ENCODE measurements at places on chromosomes 16 and 17. TPM values are rescaled to one million over a fixed set of nuclear protein-coding genes. Genes with fewer than 3 reads are reported as not detected.

SDR42E2 gene
- polyA plus RNA-seq, result 0.06 TPM

ARL5C gene
- polyA plus RNA-seq, result not detected

CEP112 gene
- polyA plus RNA-seq, result 4.4 TPM

SEPTIN12 gene
- not detected for polyA plus RNA-seq

SOX9 gene
- polyA plus RNA-seq, result 48.0 TPM

TIMP2 gene
- 89.2 TPM for polyA plus RNA-seq

DNA sequence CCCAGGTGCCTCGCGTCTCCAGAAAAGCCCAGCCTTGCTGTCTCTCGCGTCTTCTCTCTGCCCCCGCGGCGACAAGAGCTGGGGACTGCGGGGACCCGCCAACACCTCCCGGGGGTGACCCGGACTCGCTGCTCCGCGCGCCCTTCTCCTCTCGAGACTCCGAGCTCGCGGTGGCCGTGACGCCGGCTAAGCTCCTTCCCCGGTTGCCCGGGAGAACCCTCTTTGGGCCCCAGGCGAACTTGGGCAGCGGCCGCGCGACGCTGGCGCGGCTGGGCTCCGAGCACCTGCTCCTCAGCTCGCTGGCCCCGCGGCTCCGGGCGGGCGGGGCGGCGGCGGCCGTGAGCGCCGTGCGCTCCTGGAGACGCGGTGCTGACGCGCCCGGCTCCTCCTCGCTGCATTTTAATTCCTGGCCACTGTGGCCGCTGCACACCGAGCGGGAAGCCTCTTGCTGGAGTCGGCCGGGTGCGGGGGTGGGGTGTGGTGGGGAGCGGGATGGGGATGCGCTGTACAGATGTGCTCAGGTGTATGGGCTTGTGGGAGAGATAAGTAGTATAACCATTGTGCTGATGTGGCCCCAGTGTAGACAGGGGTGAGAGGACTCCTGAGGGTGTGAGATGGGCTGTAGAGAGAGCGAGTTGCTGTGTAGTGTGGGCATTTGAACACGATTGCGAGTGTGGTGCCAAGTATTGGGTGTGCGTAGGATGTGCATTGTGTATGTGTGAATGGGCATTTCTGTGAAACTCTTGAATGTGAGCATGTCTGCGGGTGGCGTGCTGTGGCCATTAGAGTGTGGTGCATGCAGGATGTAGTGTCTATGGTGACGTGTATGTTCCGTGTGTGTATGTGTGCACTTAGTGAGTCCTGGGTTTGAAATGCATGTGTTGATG is at the start of gene ASIC2:
Gene ASIC2, minus strand, starts transcription at position 315 of the 887 bp plus-strand sequence.
- DNase-seq, result peak; percentile 87

DNA sequence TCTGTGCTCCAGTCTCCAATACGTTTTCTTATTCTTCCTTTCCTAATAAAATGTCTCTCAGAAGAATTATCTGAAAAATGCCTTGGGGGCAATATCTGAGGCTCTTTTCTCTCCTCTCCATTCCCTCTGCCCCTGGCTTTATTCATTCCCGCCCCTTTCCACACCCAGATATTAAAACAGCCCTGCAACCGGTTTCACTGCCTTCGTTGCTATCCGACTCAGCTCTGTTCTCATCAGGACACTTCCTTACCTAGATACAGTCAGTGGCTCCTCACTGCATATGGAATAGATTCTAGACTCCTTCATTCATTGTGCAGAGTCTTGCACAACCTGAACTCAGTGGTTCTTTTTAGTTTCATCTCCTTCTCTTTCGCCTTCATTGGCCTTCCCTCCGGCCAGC is 52.0 kb upstream of the TEKT3 start:
- DNase-seq, result no peak

DNA sequence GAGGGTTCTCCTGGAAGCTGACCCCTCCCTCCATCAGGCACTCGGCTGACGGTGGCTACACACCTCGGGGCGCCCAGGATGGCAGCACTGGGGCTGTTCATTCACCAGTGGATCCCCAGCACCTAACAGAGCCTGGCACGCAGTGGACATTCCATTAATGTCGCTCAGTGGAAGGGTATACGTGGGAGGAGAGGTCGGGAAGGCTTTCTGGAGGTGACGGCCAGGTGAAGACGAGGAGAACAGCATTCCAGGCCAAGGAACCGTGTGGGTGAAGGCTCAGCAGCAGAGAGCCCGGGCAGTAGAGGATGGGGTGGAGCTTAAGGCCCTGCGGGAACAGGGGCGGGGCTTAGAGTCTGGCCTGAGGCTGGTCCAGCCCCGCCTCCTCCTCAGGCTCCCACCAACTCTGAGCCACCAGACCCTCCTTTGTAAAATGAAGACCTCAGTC is 2.5 kb upstream of the HS3ST6 start:
- DNase-seq, result no peak

GRCh38 chr17:50948711-50949110 is 82.6 kb upstream of the TOB1 start:
- DNase-seq, result no peak

DNA sequence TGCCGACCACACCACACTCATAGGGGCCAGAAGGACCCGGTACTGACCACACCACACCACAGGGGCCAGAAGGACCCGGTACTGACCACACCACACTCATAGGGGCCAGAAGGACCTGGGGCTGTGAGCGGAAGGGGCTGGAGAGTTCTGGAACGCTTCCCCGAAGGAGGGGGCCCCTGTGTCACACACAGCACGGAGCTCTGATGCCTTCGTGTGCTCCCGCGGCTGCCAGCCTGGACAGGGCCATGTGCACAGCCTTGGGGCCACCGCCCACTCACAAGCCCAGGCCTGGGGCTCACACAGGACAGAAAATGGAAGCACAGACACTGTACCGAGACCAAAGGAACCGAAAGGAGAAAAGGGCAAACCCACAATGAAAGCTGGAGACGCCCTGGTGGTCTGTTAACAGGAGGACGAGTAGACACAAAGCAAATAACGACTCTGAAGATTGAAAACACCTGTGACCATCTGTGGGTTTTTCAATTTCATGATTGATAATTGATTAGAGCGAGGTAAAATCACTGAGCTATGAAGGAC is 106.5 kb upstream of the METRNL start:
- DNase-seq, result no peak

- no peak for DNase-seq
Measured at GRCh38 chr17:29091606-29092289, 48.8 kb downstream of the PIPOX start.

DNA sequence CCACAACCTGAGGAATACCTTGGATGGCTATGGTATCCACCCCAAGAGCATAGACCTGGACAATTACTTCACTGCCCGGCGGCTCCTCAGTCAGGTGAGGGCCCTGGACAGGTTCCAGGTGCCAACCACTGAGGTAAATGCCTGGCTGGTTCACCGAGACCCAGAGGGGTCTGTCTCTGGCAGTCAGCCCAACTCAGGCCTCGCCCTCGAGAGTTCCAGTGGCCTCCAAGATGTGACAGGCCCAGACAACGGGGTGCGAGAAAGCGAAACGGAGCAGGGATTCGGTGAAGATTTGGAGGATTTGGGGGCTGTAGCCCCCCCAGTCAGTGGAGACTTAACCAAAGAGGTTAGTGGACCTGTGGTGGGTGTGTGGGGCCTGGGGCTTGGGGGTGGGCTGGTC is 3.1 kb downstream of the NFE2L1 start:
- DNase-seq, result no peak

Measured in large intestine (tissue), 12 donors.